ENCODE measurements at places on chromosomes 5 and 9. TPM values are rescaled to one million over a fixed set of nuclear protein-coding genes. Genes with fewer than 3 reads are reported as not detected.

The HARS2 gene
- total RNA-seq, result 27.8 TPM

The AQP7 gene
- total RNA-seq, result 150 TPM

The KCNT1 gene
- 3.3 TPM for total RNA-seq

The TRIM36 gene
- 0.44 TPM for total RNA-seq

The RORB gene
- 1.2 TPM for total RNA-seq

The GABRG2 gene
- not detected for total RNA-seq

The DOLPP1 gene
- total RNA-seq, result 9.4 TPM

The OR1Q1 gene
- total RNA-seq, result not detected
